ENCODE measurements at places on chromosomes 3 and 15.

DNA sequence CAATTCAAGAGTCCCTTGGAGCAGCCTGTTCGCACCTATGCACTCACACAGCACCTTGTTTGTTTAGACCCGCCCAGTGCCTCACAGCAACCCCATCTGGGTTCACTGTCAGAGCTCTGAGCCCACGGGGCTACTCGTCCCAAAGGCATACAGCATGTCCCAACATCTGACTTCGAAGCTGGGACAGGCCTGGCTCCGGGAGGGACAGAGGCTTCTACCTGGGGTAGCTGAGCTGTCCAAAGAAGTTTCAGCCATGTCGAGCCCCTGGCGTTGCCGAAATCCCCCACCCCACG, 28.6 kb upstream of the CYP11A1 start:
- no peak for DNase-seq

DNA sequence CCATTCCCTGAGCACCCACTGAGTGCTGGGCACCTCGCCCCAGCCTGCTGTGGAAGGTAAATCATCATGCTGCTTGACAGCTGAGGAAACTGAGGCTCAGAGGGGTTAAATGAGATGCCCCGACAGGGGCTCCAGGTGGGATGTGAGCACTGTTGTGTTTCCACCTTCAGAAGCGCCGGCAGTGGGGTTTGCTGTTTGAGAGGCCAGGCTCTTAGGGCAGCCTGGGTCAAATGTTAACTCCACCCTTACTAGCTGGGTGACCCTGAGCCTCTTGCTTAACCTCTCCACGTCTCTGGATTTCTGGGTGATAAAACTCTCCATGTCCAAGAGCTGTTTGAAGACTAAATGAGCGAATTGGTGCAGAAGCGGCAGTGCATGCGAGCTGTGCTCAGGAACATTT, 43.1 kb downstream of the FAM3D start:
- DNase-seq, result no peak

DNA sequence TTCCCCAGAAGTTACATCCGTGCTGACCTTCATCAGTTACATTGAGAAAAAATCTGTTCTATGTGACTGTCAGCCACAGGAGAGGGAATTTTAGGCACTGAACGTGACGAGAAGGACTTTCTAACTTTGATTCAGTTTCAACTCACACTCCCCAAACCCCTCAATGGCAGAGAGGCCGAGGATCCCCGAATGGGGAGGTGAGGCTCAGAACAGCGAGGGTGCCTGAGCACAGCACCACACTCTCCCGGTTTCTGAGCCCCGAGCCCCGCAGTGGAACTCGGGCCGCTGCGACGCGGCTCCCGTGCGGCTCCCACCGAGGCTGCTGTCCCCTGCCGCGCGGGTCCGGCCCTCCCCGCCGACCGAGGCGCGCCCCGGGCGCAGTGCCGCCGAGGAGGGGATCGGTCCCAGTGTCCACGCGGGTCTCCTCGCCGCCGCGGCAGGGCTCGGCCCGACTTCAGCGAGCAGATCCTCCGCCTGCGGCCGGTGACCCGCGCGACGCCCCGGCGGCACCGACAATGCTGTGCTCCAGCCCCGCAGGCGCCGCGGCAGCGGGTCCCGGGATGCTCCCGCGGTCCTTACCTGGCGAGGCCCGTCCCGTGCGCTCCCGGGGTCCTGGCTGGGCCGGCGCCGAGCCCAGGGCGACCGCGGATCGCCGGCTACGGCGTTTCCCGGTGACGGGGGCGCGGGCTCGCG, 439 bp downstream of the CTXND1 start:
- no peak for DNase-seq

DNA sequence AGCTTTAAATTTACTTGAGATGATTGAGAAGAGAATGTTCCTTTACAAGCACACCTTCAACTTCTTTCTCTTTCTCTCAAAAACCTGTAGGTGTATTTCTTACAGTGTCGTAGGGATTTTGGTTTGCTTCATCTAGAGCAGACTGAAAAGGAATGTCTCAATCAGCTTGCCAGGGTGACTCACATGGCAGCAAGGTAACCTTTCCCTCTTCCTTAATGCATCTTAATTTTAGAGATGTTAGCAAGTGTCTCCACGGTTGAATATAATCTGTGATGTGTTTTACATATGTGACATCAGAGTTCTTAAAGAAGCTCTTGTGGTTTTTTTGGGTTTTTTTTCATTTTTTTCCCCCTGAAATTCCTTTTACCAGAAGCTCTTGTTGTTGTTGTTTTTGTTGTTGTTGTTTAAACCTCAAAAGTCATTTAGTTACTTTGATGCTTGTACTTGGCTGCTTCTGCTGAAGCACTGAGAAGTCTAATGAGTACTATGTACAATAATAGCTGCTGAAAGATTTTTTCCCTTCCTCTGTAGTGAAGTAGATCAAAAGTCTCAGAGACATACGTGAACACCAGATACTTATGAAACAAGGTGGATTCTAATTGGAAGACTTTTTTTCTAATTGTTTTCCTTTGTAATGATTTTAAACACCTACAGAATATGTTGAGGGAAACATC, 83.1 kb downstream of the RETNLB start:
- DNase-seq, result no peak

GRCh38 chr3:33658991-33659848, 58.8 kb downstream of the CLASP2 start:
- DNase-seq, result peak; percentile 74

DNA sequence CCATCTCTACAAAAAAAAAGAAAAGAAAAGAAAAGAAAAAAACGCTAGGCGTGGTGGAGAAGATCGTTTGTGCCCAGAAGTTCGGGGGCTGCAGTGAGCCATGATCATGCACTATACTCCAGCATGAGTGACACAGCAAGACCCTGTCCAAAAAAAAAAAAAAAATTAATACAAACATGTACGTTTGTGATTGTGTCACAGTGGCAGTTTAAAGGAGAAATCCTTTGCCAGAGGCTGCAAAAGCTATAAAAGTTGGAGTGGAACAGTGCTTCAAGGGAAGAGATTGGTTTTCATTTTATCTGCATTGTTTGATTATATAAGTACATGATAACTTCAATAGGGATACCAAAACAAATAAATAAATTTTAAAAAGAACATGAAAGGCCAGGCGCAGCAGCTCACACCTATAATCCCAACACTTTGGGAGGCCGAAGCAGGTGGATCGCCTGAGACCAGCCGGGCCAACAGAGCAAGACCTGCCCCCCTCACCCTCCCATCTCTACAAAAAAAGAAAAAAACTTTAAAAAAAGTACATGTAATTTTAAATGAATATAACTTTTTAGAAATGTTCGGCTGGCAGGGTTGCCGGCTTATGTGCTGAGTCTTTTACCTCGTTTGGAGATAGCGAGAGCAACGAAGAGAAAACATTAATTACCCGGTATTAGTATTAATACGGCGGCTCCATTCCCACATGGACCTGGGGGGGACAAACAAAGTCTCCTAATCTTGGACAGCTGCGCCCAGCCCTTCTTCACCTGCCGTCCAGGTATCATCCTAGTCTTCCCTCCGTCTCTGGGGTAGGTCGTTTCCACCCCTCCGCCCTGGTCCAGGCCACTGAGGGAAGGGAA, 573 bp upstream of the DIS3L start:
- no peak for DNase-seq
